SJCRH30 (cell line): ENCODE measurements at places on chromosomes 4 and X. TPM values are rescaled to one million over a fixed set of nuclear protein-coding genes. Genes with fewer than 3 reads are reported as not detected.

CLDN34 gene
- not detected in 2 replicates for total RNA-seq

ETDA gene
- not detected in 2 replicates for total RNA-seq

ABCG2 gene
- total RNA-seq = 0.12 and 0.35 TPM in 2 replicates

MAGEB3 gene
- not detected in 2 replicates for total RNA-seq

PTCHD1 gene
- 0.43 and 0.58 TPM in 2 replicates for total RNA-seq

PLXNA3 gene
- total RNA-seq = 2.3 and 12.8 TPM in 2 replicates

AREG gene
- total RNA-seq = not detected in 2 replicates

SLC9B1 gene
- 0.22 and 0.91 TPM in 2 replicates for total RNA-seq

KLF8 gene
- total RNA-seq = not detected in 2 replicates

KLHL4 gene
- 0.20 and 0.71 TPM in 2 replicates for total RNA-seq

CCKAR gene
- 0.61 and 1.1 TPM in 2 replicates for total RNA-seq

RHOXF1 gene
- total RNA-seq = not detected in 2 replicates

PRDX4 gene
- 183 and 196 TPM in 2 replicates for total RNA-seq

GLRA2 gene
- not detected in 2 replicates for total RNA-seq

PNMA6F gene
- not detected in 2 replicates for total RNA-seq

FABP2 gene
- not detected in 2 replicates for total RNA-seq

IL13RA1 gene
- total RNA-seq = 38.6 and 41.6 TPM in 2 replicates

ARHGEF6 gene
- 10.8 TPM in 2 replicates for total RNA-seq

ENPP6 gene
- not detected in 2 replicates for total RNA-seq

GAGE12G gene
- total RNA-seq = not detected in 2 replicates

SMPX gene
- 13.1 and 16.8 TPM in 2 replicates for total RNA-seq

OPN1MW2 gene
- total RNA-seq = not detected in 2 replicates

CFP gene
- total RNA-seq = 0.08 and 0.32 TPM in 2 replicates

ARHGEF38 gene
- total RNA-seq = not detected in 2 replicates

PRR32 gene
- total RNA-seq = 0.14 TPM in 1 of 2 replicates, not detected in the other

GNL3L gene
- total RNA-seq = 36.9 and 37.0 TPM in 2 replicates
